Activated CD4-positive, alpha-beta T cell treated with anti-CD3 and anti-CD28 coated beads for 48 hours (primary cell): ENCODE measurements at places on chromosomes 16 and 17.

DNA sequence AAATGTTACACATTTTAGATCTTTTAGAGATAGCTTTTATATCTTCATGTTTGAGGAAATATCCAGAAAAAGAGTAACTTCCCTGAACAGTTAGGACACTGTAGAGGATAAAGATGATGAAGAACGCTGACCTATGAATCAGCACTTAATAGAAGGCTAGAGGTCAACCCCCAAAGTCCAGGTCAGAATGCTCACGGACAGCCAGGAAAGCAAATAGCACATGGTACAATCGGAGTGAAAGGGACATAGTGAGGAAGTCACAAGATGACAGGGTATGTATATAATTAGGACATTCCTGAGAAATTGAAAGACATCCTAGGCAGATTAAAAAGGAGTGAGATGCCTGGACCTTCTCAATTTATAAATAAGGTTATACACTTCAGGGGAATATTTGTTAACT is 55.1 kb upstream of the CNTNAP4 start:
- DNase-seq: no peak

- DNase-seq: no peak
These were observed 82.9 kb downstream of the SSH2 start for GRCh38 chr17:29847118-29847517.

DNA sequence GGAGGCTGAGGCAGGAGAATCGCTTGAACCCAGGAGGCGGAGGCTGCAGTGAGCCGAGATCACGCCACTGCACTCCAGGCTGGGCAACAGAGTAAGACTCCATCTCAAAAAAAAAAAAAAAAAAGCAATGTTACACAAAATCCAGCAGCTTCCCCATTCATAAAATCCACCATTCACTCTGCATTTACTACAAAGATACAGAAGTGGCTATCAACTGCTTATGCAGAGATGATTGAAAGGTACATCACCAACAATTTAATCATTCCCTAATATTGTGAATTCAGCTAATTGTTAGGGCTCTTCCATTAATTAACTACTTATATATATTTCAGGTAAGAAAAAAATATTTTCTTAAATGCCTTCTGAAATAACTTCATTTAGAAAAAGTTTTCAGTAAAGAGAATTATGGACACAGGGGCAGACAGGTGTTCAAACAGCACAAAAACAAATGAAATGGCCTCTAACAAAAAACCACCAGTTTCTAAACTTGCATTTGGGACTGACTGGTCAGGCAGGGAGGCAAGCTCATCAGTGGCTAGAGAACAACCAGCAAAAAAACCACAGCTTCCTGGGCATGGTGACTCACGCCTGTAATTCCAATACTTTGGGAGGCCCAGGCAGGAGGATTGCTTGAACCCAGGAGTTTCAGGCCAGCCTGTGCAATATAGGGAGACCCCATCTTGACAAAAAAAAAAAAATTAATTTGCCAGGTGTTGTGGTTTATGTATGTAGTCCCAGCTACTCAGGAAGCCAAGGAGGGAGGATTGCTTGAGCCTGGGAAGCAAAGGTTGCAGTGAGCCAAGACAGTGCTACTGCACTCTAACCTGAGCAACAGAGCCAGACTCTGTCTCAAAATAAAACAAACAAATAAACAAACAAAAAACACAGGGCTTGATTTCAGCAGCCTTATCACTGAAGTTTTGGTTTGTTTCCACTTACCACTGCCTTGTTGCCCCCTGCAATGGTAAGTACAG is 26.3 kb downstream of the ERN1 start:
- DNase-seq: no peak

GRCh38 chr17:29642171-29642611 is 19.5 kb upstream of the CORO6 start:
- DNase-seq: no peak

DNA sequence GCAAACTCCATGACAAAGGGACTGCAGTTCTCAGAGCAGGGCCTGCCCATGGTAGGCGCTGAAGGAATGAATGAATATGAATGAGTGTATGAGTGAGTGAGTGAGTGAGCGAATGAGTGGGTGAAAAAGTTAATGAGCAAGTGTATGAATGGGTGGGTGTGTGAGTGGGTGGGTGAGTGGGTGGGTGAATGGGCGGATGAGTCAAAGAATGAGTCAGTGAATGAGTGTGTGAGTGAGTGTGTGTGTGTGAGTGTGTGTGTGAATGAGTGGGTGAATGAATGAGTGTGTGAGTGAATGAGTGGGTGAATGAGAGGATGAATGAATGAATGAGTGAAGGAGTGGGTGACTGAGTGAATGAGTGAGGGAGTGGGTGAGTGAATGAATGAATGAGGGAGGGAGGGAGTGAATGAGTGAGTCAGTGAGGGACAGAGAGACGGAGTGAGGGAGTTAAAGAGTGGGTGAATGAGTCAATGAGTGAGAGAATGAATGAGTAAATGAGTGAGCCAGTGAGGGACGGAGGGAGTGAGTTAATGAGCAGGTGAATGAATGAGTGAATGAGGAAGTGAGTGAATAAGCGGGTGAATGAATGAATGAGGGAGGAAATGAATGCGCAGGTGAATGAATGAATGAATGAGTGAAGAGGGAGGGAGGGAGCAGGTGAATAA is 11.1 kb upstream of the CHMP6 start:
- DNase-seq: peak; percentile 32

- no peak for DNase-seq
These were observed 143.7 kb upstream of the GNAO1 start for GRCh38 chr16:56047307-56048234.

- no peak for DNase-seq
These were observed 322.8 kb upstream of the ASIC2 start for GRCh38 chr17:33615861-33616260.

GRCh38 chr16:89375686-89376085 is 114.7 kb downstream of the ANKRD11 start:
- no peak for DNase-seq

- no peak for DNase-seq
These were observed 10.4 kb downstream of the EMC6 start for GRCh38 chr17:3678821-3679530.

DNA sequence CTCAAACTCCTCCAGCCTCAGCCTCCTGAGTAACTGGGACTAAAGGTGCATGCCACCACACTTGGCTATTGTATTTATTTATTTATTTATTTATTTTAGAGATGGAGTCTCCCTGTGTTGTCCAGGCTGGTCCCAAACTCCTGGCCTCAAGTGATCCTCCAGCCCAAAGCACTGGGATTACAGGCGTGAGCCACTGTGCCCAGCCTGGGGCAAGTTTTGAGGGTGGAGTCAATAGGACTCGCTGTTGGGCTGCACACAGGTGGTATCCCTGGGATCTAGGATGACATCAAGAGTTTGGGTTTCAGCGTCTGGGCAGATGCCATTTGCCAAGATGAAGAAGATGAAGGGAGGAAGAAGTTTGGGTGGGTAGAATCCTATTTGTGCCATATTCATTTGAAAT is 213.9 kb downstream of the GSG1L start:
- no peak for DNase-seq

DNA sequence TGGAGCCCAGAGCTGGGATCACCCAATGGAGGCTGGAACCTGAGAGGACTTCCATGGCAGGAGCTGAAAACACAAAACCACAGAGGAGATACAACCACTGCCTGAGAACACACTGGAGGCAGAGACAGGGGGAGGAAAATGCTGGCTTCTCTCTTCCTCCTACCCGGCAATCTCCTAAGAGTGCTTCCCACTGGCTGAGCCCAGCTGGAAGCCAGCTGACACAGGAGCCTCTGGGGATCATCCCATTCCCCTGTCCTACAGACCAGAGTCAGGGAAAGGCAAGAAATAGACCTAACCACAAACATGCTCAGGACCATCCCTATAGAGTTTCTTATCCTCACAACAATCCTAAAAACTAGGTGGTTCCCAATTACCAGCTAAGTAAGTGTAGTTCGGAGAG is 112.4 kb upstream of the CDH5 start:
- no peak for DNase-seq

DNA sequence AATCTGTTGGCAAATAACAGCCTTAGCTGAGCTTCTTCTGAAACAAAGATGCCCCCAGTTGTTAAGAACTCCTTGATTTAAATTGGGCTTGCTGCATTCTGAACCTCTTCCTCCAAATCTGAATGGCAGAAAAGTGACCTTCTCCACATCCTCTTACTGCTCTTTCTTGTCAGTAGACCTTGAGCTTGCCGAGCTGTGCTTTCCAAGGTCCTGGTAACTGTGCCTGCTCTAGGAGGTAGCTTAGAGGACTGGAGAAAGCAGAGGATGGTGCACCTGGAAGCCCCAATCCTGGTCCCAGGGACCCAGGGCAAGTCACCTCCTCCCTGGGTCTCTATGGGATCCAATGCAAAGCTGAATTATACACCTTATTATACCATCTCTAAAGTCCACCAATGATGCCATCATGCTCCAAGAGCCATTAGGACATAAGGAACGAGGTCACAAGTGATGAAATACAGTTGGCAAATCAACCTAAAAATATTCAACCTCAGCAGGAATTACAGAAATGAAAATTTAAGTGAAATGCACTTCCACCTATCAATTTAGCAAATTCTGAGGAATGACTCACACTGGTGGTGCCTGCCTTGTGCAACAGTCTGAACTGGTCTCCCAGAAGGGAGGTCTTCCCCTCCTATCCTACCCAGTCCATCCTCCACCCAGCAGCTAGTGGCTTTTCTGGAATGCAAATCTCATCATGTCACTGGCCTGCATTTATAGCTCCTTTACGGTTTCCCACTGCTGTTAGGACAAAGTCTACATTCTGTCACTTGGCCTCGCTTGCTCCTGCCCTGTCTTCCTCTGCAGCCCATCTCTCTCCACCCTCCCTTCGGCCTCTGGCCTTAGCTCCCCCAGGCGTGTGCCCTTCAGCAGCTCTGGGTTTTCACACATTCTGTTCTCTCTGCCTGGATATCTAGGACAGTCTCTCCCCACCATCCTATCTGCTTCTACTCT is 36.6 kb downstream of the TOM1L2 start:
- DNase-seq: no peak

- DNase-seq: no peak
These were observed 101.6 kb downstream of the MSI2 start for GRCh38 chr17:57357830-57358430.

GRCh38 chr17:63698381-63698885 is 1.5 kb downstream of the LIMD2 start:
- peak; percentile 59 for DNase-seq
